Activated T-helper 17 cell treated with anti-CD3 and anti-CD28 coated beads, Interleukin-2, amount 50 U/mL, for 72 hours (primary cell): ENCODE measurements at places on chromosomes 11 and 22. TPM values are rescaled to one million over a fixed set of nuclear protein-coding genes. Genes with fewer than 3 reads are reported as not detected.

- ATAC-seq: no peak
Observed at GRCh38 chr11:16114978-16115871, 241.1 kb downstream of the SOX6 start.

DNA sequence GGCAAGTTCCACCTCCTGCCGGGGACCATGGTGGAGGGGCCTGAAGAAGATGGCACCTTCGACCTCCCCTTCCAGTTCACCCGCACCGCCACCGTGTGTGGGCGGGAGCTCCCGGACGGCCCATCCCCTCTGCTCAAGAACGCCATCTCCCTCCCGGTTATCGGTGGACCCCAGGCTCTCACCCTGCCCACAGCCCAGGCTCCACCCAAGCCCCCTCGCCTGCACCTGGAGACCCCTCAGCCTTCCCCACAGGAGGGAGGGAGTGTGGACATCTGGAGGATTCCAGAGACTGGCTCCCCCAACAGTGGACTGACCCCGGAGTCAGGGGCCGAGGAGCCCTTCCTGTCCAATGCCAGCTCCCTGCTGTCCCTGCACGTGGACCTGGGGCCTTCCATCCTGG is 6.4 kb downstream of the CDC42EP2 start:
- no peak for ATAC-seq

GRCh38 chr11:130295657-130296056 is 19.1 kb downstream of the ZBTB44 start:
- no peak for ATAC-seq

- no peak for ATAC-seq
Observed at GRCh38 chr11:19359221-19360000, 118.7 kb upstream of the E2F8 start.

DNA sequence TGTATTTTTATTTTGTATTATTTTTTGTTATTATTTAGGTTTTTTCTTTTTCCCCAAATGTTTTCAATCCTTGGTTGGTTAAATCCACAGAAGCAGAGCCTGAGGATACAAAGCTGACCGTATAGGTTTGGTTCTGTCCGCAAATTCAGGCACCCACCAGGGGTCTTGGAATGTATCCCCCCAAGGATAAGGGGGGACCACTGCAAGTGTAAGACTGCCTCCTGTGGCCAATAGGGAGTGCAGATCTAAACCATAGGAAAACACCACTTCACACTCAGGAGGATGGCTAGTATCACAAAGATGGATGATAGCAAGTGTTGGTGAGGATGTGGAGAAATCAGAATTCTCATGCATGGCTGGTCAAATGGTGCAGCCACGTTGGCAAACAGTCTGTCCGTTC is 20.0 kb downstream of the CPT1A start:
- ATAC-seq: no peak

DNA sequence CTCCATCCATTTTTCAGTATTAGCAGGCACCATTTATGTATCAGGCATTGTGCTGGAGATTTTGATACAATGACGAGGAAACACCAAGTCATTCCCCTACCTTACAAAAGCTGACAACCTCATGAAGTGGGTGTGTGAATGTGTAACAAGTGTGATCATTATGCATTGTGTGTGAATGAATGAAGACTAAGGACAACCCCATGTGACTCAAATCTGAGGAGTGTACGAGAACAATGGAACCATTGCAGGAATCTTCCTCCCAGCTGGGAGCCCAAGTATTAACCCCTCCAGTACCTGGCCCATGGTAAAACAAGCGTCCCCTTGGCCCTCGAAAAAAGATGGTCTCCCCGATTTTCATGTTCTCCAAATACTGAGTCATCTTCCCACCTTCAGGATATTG is 4.4 kb downstream of the CYB5R2 start:
- ATAC-seq: no peak

DNA sequence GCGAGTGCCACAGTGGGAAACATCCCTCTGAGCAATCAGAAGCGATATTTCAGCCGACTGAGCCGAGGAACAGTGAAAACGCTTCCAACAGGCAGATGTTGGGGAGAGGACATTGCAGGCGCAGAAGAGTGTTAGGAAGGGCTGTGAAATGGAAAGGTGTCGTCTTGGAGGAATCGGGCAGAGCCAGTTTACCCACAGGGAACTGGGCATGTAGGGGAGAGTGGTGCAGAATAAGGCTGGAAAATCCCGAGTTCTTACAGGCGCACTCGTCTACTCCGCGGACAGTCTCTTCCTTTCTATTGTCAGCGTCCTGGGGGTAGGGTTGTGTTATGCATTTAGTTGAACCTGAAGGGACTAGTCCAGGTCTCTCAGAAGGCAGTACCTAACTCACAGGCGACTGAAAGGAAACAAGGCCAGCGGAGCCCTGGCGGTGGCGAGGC is 1.1 kb upstream of the APLP2 start:
- ATAC-seq: no peak

DNA sequence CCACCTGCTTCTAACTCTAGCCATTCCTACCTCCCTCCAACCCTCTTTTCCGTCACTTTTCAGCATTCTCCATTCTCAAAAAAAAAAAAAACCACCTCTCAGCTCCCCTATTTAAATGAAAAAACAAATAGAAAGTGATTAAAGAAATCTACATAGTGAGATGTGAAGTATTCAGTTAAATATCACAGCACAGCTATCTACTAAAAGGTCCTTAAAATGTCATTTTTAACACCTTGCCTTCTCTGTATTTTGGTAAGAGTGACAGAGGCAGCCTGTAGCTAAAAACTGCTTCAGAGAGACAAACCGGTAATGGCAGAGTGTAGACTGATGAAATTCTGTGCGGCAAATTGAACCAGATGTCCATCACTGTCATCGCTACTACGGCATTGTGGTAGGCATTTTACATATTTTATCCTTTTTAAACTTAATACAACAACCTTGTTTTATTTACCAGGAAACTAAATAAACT is 346 bp upstream of the ALG9 start:
- no peak for ATAC-seq

GRCh38 chr11:100098560-100098959 is 588.5 kb upstream of the ARHGAP42 start:
- ATAC-seq: no peak

DNA sequence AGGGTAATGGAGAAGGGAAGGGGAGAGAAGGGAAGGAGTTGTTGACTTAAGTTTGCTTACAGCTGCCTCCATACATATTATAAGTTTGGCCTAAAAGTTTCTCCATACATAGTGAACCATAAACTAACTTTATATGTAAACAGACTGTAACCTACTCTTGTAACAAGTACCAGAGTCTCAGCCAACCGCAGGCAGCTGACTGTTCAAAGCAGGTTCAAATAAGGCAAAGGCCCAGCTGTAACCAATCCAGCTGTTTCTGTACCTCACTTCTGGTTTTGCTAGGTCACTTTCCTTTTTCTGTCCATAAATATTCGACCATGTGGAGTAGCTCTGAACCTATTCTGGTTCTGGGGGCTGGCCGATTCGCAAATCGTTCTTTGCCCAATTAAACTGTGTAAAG is 591.2 kb downstream of the INSC start:
- no peak for ATAC-seq

- ATAC-seq: no peak
Observed at GRCh38 chr11:6625156-6625831, 6.1 kb upstream of the TPP1 start.

GRCh38 chr11:19163617-19164016 is 38.2 kb downstream of the CSRP3 start:
- no peak for ATAC-seq

DNA sequence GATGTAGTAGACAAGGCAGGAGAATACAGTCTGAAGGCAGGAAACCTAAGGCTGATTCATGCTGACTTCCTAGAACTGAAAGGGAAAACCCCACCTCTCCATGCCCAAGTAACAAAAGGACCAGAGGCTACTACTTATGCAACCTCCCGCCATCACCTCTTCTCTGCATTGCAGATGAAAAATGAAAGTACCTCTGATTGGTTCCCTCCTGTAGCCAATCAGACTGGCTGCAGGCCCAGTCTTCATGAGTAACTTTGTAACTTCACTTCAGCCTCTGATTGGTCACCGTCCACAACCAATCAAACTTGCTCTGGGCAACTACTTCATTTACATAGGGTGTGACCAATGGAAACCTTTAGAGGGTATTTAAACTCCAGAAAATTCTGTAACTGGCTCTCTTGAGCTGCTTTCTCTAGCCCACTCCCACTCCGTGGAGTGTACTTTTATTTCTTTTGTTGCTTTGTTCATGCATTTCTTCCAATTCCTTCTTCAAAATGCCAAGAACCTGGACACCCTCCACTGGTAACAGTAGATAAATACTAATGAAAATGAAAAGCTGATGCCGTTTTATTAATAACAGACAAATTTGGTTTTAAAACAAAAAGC is 5.2 kb upstream of the MAP6 start:
- ATAC-seq: peak; percentile 96

DNA sequence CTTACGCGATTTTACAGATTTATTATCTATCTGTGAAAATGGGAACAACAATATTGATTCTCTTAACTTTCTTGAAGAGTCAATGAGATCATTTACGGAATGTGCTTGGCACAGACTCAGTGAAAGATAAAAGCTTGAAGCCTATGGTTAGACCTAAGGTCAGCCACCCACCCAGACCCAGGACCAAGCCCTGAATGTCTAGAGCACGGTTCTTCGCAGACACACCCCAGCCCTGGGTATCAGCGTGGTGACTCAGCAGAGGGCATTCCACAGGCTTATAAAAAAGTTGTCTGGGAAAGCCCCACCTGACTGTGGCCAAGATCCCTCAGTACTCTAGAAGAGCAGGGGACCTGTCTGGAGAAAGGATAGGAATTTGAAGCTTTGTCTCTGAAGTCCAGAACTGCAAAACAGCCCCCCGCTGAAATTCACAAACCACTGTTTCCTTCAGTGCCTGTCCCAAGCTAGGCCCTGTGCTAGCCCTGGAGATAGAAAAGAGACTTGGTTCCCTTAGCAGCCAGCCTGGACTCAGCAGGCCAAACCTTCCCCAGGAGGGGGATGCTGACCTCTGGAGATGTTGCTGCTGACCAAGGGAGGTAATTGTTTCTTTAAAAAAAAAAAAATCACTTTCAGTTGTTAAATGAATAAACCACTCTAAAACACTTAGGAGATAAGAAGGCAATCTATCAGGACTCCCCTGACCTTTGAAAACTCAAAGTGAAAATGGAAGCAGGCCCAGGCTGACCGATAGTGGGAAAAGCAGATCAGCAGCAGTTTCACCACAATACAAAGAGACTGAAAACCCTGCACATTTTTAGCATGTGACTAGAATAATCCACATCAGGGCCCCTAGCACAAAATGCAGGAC is 114.0 kb downstream of the ABTB2 start:
- peak; percentile 79 for ATAC-seq

GRCh38 chr11:10716122-10716521 is 22.6 kb upstream of the IRAG1 start:
- ATAC-seq: no peak

DNA sequence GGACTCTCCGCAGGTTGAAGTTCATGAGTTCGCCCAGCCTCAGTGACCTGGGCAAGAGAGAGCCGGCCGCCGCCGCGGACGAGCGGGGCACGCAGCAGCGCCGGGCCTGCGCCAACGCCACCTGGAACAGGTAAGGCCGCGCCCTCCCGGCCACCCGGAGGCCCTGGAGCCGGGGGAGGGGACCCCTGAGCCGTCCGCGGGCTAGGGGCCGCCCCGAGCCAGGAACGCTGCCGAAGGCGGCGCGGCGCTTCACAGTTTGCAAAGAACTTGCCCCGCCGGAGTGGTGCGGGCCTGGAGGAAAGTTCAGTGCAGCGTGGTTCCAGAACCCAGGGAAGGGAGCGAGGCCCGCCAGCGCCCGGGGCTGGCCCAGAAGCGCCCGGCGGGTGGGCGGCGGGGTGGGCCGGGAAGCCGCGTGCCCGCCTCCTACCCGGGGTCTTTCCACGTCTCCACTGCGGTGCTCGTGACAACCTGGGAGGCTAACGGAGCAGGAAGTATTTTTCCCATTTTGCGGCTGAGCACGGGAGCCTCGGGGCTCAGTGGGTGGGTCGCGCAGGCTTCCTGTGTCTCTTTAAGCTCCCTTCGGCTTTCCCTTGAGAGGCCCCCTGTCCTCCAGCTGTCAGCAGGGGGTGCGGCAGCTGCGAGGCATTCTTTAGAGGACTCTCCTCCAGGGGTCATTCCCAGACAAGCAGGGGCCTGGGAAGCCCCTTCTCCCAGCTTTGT is 635 bp downstream of the PRR5 start:
- ATAC-seq: peak; percentile 18

DNA sequence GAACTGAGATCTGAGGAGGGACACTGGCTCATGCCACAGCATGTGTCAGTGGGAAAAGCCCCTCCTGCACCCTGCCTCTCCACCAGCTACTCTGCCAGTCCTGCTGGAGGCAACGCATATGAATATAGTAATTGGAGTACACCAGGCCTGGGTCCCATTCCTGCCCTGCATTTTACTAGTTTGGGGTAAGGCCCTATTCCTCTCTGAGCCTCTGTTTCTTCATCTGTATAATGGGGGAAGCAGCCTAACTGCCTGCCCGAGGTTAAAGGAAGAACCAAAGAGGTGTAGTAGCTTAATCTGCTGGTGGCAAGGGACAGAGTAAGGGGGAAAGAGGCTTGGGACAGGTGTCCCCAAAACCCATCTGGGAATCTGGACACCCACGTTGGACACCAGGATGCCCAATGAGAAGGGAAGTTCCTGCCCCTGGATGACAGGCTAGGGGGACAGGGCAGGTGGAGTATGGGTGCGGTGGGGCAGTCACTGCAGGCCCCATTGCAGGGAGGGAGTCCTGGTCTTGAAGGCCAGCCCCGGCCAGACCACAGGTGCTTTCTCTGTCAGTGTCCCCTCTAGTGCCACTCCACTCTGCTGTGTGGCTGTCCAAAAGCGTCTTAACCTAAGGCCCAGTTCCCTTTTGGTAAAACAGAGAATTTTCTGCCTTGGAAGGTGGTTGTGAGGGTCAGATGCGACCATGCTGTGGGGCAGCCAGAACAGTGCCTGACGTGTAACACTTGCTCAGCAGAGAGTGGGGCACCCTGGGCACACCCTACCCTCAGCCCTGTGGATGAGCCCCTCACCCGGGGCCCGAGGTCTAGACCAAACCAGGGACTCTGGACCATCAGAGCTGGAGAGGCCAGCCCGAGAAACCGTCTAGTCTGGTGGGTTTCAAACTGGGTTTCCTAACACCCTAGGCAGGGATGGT is 11.5 kb downstream of the TSKU start:
- no peak for ATAC-seq

GRCh38 chr22:29147331-29147899 is 58.3 kb upstream of the EMID1 start:
- ATAC-seq: no peak

- ATAC-seq: no peak
Observed at GRCh38 chr11:90823446-90823845, 600.6 kb upstream of the CHORDC1 start.

Gene GDPD4
- not detected for total RNA-seq

Gene FXYD2
- not detected for total RNA-seq

Gene CATSPER1
- not detected for total RNA-seq

Gene ARHGAP42
- total RNA-seq: not detected

Gene SERGEF
- total RNA-seq: 47.9 TPM

Gene EFCAB6
- total RNA-seq: not detected

Gene YAP1
- 0.98 TPM for total RNA-seq

Gene SEC14L2
- total RNA-seq: 11.3 TPM
